GM18507 (cell line): ENCODE measurements at places on chromosomes 7 and 10.

GRCh38 chr10:13195016-13195415 is 33.7 kb downstream of the MCM10 start:
- DNase-seq, result no peak

DNA sequence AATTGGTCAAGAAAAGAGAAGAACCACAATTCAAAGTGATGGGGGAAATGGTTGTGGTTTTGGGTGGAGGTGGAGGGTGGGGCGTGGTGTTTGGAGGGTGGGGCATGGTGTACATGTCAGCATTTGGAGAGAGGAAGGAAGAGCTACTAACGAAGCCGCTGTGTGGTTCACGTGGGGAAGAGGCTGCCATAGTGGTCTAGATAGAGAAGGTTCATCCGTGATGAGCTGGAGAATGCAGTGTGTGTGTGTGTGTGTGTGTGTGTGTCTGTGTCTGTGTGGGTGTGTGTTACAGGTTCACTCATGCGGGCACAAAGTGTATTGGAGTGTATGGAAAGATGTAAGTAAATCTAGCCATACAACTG is 6.1 kb upstream of the VCL start:
- no peak for DNase-seq

- DNase-seq, result no peak
Observed at GRCh38 chr10:119367841-119368549, 160.6 kb downstream of the GRK5 start.

DNA sequence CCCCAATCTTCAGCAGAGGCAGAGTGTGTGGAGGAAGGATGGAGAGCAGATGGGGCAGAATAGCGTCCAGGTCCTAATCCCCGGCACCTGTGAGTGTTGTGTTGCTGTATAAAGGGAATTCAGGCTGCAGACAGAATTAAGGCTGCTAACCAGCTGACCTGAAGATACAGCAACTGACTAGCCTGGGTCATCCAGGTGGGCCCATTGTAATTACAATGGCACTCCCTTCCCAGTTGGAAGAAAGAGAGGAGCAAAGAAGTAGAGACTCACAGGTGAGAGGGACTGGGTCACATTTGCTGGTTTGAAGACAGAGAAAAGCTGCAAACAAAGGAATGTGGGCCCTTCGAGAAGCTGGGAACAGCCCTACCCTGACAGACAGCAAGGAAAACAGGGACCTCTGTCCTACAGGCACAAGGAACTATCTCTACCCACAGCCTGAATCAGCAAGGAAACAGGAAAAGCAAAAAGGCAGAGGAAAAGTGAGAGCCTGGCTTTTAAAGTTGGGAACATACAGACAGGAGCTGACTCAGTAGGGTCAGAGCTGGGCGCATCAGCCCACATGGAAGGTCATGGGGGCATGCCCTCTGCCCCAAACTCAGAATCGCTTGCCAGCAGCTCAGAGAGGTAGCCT is 11.6 kb upstream of the TMEM72 start:
- DNase-seq, result no peak

DNA sequence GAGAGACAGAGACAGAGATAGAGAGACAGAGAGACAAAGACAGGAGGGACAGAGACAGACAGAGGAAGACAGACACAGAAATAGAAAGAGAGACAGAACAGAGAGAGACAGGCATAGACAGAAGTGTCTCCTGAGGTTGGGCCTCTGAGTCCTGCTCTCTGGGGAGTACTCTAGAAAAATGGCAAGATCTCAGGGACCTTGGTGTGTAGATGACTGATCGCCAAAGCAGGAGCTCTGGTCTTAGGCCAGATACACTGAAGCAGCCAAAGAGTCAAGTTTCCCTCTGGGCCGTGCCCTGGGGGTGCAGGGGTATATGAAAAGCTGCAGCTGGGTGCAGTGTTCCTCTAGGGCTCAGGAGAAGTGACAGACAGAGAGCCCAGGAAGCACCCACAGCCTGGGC is 176.6 kb upstream of the TNS3 start:
- no peak for DNase-seq

DNA sequence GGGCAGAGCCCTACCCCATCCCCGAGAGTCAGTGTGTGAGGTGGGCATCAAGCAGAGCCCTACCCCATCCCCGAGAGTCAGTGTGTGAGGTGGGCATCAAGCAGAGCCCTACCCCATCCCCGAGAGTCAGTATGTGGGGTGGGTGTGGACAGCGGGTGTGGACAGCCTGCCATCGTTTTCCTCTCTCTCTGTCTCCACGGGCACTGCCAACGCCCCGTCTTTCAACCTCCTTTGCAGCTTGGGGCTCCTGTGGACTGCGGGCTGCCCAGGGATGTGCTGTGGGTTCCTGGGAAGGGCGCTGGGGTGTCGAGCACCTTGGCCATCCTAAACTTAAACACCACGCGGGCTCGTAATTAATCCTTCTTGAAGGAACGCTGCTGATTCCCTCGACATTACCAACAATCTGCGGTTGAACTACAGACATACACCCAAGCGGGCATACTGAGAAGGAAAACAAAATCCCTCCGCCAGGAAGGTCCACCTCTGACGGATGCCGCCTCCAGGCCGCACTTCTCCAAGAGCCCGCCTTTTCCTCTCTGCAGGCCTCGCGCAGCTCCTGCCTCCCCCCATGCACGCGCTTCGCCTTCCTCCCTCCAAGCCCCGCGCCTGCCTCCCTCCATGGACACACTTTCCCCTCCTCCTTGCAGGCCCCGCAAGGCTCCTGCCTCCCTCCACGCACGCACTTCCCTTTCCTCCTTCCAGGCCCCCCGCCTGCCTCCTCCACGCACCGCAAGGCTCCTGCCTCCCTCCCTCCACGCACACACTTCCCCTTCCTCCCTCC is 65.1 kb downstream of the ADARB2 start:
- no peak for DNase-seq

DNA sequence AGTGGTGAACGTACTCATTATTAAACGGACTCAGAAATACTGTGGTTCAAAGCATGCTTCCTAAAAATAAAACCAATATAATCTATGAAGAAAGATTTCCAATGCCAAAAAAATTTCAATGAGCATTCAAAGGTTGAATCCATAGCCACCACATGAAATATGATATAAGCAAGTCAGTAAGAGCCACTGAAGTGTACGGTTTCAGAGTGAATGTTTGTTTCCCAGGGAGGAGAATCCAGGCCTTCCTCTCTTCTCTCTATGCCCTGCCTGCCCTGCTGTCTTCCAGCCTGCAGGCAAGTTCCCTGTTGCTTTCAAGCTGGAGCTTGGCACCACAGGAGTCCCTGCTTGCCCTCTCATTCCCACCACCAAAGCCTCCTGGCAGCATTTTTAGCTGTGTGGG is 1171.6 kb upstream of the C7orf33 start:
- DNase-seq, result no peak

- DNase-seq, result no peak
Observed at GRCh38 chr7:32958046-32959025, 1.1 kb downstream of the FKBP9 start.

- DNase-seq, result no peak
Observed at GRCh38 chr10:25017661-25018060, 1.2 kb downstream of the THNSL1 start.

DNA sequence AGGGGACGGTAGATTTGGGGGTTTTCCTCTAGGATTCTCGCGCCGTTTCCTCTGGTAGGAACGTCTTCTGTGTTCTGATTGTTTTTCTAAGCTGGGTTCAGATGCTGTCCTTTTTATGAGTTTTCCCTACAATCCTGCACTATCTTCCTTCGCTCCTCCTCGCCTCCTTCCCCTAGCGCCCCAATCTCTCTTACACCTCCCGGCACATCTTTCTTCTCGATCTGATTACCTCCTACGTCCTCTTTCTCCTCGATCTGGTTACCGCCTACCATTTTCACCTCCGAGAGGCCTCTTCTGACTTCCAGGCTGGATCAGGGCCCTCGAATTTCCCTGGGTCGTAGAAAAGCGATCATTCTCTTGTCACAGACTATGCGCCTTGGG is 413 bp downstream of the BUD31 start:
- DNase-seq, result no peak
